ENCODE measurements at places on chromosomes 5 and 9.

DNA sequence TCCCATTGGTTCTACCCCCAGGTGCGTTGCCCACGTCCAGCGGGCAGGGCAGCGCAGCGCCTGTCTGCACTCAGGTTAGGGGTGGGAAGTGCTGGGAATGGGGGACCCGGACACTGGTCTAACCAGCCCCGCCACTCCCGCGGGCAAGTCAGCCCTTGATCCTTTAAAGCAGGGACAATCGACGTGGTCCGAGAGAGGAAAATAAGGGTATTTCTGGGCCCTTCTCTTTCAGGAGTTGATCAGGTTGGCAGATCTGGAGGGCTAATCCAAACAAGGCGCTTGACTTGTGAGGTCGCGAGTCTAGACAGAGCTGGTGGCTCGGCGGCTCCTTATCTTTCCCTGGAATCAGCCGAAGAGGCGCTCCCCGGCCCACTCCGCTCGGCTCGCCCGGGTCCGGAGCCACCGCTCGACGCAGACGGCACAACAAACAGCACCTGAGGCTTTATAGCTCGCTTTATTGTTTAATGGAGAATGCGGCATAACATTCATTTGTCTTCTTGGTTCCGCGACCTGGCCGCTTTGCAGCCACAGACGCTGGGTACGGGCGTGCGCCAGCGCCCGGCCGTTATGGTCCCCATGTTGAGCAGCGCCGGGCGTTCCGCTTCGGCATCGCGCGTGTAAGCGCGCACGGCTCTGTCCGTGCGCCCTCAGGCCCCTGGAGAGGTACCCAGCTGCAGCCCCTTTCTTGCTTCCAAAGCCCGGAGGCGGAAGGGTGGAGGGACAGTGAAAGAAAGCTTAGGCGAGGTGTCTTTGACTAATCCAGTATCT lies 15.8 kb downstream of the ISL1 start:
- DNase-seq = no peak

GRCh38 chr9:2824054-2824453 lies 19.8 kb downstream of the PUM3 start:
- no peak for DNase-seq

DNA sequence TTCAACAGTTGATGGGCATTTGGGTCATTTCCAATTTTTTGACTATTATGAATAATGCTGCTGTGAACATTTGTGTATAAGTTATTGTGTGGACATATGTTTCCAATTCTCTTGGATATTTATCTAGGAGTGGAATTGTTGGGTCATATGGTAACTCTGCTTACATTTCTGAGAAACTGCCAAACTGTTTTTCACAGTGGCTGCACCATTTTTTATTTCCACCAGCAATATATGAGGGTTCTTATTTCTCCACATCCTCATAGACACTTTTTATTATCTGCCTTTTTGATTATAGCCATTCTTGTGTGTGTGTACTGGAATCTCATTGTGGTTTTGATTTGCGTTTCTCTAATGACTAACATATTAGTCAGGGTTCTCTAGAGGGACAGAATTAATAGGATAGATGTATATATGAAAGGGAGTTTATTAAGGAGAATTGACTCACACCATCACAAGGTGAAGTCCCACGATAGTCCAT lies 14.7 kb upstream of the MED27 start:
- peak; percentile 97 for DNase-seq

- no peak for DNase-seq
Measured at GRCh38 chr9:38020151-38021076, 48.6 kb downstream of the SHB start.

DNA sequence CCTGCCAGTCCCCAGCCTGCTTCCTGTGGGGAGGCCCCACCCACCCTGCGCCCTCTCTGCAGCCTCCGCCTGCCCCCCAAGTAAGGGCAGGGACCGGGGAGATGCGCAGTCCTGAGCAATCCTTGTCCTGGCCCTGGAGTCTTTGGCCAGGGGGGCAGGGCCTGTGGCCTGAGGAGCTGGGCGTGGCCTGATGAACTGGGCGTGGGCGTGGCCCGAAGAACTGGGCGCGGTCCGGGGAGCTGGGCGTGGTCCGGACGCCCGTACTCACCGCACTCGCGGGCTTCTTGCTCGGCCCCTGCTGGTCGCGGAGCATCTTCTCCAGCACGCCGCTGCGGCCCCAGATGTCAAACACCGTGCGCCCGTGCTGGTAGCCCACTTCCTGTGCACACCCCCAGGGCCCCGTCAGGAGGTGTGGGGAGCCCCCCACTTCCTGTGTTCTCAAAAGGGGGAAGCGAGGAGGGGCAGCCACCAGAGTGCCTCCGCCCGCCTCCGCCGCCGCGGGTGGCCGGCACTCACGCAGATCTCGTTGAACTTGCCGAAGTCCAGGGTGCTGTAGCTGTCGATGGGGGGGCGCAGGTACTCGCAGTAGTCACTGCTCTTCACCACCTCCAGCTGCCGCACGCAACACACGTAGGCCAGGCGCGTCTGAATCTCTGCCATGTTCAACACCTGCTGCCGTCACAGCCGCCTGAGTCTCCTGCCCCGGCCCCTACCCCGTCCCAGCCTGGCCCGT lies 2.7 kb upstream of the NSMF start:
- DNase-seq = no peak

DNA sequence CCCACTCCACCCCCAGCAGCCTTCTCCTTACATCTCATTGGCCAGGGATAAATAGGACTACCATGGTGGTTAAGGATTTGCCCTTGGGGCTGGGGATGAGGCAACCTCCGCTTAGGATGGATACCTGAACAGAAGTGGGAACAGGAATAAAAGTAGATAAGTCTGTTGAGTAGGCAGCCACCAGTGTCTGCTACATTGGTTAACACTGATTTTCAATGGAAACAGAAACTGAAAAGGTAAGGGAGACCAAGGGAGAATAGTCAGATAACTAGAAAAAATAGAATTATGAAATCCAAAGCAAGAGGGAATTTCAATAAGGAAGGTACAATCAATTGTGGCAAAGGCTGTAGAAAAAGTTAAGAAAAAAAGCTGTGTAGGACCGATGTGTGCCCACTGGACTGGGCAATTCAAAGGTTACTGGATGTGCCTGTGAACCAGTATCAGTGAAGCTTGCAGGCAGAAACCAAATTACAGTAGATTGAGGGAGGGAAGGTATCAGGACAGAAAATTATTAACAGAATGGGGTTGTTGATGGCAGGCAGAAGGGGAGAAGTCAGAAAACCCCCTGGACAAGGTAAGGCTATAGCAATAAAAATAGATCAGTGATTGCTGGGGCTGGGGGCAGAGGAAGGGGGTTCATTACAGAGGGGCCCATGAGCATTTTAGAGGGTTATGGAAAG lies 48.7 kb downstream of the DNAJC21 start:
- no peak for DNase-seq
